ENCODE measurements at places on chromosomes 4 and X.

DNA sequence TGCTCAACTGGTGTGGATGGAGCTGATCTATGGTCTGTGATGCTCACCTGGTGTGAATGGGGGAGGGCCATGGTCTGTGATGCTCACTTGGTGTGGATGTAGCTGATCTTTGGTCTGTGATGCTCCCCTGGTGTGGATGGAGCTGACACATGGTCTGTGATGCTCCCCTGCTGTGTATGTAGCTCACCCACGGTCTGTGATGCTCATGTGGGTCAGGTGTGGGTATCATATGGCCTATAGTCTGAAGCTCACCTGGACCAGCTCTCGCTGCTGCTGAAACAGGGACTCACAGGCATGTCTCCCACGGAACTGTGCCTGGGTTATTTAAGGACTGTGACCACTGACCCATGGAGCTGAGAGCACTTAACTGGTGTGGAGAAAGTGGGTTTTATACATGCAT is 109.7 kb downstream of the CRLF2 start:
- no peak for DNase-seq

GRCh38 chr4:180330521-180330920 is 1912.7 kb upstream of the TENM3 start:
- no peak for DNase-seq

- DNase-seq = no peak
Measured at GRCh38 chr4:150259861-150260567, 181.8 kb downstream of the DCLK2 start.

DNA sequence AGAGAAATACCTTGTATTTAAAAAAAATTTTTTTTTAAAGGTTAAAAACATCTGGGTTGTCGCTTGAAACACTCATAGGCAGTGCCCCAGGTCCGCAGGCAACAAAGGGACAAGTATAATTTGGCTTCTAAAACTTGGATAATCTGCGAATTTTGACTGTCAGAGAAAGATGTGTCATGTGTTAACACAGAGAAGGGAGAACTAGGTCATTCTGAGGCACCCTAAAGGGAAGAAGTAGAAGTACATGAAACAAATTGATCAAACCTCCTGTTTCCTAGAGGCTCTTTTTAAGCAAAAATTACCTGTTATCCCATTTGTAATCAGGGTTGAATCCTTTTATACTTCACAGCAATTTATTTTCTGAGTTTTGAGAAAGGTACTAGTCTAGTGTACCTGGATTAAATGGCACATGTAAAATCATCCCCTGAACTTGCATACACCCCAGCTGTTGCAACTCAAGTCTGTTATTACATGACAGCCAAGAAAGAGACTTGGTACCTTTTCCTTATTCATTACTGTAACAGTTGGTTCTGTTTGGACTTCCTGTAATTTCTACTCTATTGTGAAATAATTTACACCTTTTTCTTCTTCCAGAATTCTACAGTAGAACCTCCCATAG is 1.7 kb downstream of the SRD5A3 start:
- DNase-seq = no peak

DNA sequence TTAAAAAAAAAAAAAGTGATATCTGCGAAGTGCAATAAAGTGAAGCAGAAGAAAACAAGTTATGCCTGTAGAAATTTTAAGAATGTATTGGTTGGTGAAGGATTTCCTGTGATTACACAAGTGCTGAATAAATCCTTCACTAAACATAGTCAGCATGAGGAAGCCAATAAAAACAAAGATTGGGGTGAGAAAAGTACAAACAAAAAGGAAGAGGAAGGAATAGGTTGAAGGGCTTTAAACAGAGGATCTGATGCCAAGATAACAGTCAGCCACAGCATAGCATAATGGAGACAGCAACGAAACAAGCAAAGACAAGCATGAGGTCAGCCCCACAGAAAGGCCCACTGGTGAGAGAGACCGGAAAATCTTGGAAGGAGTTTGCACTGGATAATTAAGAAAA is 372.2 kb downstream of the ADAM29 start:
- no peak for DNase-seq

Measured in effector CD8-positive, alpha-beta T cell (primary cell).